ENCODE measurements at places on chromosomes 12 and 14.

DNA sequence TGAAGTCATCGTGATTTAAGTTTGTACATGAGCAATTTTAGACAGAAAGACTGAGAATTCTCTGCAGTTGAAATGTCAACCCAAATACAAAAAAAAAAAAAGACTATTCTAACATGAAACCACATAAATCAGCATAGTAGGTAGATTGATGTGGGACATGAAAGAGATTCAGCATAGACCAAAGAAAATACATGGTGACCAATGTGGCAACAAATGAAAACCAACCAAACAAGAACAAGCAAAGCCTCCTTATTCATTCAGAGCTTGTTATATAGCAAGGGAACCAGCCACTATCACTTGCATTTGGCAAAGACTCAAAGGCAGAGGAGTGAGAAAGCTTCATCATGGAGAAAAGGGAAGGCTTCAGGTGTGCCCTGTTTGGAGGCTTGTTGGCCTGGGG is 144.4 kb upstream of the TMPO start:
- no peak for DNase-seq

DNA sequence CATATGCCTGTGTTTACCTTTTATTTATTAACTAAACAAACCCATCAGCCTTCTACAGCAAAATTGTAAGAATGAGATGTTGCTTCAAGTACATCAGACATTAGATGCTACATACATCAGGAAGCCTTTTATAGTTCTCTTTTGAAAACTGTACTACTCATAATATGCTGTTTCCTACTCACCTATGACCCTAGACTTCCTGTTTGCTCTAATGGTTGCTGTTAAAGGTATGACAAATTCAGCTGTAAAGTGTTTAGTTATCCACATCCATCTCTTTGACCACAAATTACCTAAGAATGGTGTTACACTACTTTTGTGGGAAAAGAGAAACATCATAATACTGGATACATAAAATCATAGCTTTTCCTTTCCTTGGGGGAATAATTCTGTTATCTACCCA is 220.0 kb downstream of the RAD51B start:
- DNase-seq = no peak

GRCh38 chr14:21382095-21382494 is 1.7 kb downstream of the SUPT16H start:
- no peak for DNase-seq

- DNase-seq = no peak
Observed at GRCh38 chr12:32159925-32160324, 53.3 kb downstream of the BICD1 start.

- no peak for DNase-seq
Observed at GRCh38 chr14:67856827-67857226, 37.2 kb downstream of the RAD51B start.

DNA sequence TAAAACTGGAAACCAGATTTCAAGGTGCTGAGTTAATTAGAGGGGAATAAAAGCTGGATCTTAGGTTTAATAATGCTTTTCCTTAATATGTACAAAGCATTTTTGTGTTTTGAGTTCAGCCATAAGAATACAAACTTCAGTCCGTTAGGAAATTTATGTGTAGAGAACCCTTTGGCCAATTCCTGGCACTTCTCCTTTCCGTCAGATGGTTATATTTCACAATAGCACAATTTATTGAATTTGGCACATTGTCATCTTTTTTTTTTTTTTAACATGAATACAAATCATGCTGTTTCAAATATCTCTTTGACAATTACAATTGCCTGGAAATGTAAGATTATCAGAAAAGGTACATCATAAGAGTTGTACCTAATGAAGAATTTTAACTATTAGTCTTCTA is 56.2 kb upstream of the DDHD1 start:
- no peak for DNase-seq

Data from HAP-1 (cell line).